ENCODE measurements at places on chromosomes 4 and X.
A peak's percentile ranks its signal among the peaks of the same experiment; 100 is the strongest.

GRCh38 chr4:123163501-123163900, 233.1 kb upstream of the SPRY1 start:
- no peak for DNase-seq

DNA sequence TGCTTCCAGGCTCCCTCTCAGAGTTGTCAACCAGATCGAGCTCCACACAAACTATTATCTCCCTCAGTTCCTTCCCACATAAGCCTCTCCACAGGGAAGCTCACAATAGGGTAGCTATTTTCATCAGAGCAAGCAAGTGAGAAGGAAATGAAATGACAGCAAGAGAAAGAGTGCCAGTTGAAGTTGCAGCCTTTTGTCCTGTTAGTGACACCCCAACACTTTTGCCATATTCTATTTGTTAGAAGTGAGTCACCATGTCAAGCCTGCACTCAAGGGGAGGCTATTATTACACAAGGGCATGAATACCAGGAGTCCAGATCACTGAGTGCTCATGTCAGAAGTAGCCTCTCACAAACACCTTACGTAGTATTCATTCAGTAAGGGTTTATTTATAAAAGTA, 266.3 kb upstream of the NOCT start:
- no peak for DNase-seq

DNA sequence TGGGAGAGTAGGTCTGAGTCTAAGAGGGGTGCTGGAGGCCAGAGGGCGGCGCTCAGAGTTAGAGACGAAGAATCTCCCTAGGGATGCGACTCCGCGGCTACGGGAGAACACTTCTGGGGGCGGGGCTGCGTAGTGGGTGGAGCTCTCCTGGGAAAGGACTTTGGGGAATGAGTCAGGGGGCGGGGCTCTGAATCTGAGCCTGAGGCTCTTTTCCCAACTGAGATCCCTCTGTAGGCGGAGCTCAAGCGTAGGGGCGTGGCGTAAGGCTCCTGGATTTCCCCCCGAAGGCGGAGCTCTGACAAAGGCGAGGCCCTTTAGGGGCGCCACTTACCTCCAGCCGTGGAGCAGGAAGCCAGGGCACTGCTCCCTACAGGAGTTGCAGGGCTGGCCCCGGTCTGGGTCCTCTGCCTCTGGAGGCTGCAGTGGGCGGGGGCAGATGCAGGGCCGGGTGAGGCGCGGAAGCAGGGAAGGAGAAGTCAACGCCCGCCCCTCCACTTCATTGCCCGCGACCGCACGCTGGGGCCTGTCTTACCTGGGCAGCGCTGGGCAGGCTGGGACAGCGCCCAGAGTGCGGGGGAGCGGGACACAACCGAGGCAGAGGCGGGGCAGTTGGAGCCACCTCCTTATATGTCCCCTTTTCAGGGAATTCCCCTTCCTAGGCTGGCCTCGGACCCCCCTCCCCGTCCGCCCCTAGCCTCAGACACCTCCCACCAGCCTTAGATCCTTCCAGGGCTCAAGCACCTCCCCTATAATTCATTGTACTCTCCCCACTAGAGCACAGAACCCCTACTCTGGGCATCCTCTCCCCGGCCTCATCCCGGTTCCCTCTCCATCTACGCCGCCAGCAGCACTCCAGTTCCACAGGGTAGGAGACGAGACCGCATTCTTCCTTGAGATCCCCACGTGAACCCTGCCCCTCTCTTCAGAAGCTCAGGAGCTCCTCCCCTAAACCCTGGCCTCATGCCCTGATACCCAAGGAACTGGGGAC, 1.6 kb downstream of the PRICKLE3 start:
- DNase-seq, result no peak

- no peak for DNase-seq
Observed at GRCh38 chr4:90071289-90072235, 55.6 kb upstream of the CCSER1 start.

GRCh38 chr4:47860305-47860704, 22.4 kb upstream of the CORIN start:
- no peak for DNase-seq

- no peak for DNase-seq
Observed at GRCh38 chrX:79140731-79141130, 3.8 kb upstream of the GPR174 start.

DNA sequence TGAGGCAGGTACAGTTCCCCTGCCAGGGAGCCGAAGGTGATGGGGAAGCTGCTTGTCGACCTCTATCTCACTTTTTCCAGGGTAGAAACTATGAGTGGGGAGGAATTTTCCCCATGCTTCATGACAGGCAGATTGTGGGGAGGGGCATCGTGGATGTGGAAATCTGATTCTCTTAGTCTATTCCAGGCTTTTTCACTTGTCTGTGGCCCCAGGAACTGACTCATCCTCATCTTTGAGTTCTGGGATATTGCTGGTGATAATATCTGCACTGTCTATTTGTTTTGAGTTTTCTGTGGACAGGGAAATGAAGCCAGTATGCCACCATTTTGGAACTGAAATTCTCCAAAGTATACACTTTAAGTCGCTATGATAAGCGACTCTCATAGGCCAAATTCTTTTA, 7.6 kb upstream of the TLR2 start:
- no peak for DNase-seq

DNA sequence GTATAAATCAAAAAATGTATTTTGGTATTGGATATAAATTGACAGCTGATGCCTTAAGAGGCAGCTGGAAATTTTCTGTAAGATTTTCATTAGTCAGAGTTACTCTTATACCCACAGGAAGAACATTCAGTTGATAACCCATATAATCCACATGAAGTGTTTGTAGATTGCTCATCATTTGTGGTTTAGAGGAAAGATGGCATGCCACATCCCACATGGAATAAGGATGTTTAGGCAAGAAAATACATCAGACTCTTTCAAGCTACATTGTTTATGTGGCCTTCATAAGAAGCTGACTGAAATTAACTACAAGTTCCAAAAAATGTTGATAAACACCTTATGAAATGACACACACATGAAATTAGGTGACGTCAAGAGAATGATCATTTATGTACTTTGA, 56.6 kb downstream of the AREG start:
- no peak for DNase-seq

- DNase-seq, result no peak
Observed at GRCh38 chrX:147917700-147918695, 6.3 kb downstream of the FMR1 start.

GRCh38 chrX:27903960-27904359, 77.3 kb downstream of the DCAF8L1 start:
- DNase-seq, result no peak

DNA sequence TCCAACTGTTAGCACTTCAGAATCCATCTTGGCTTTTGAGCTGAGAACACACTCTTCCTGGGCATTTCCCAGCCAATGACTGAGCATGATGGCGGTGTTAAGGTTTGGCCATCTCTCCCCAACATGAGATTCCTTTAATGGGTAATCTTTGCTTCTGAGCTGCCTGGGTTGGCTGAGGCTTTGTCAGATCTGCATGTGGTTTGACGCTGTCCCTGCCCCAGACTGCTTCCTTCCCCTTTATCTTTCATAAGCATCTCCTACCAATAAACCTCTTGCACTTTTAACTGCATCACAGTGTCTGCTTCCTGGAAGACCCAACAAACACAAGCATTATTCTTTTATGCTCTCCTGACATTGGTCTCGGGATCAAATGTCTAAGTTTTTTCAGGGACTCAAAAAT, 31.5 kb upstream of the DIPK2B start:
- peak; percentile 69 for DNase-seq

GRCh38 chr4:139076016-139076744, 60.6 kb downstream of the NOCT start:
- DNase-seq, result no peak

- no peak for DNase-seq
Observed at GRCh38 chr4:73646117-73646516, 25.9 kb upstream of the RASSF6 start.

DNA sequence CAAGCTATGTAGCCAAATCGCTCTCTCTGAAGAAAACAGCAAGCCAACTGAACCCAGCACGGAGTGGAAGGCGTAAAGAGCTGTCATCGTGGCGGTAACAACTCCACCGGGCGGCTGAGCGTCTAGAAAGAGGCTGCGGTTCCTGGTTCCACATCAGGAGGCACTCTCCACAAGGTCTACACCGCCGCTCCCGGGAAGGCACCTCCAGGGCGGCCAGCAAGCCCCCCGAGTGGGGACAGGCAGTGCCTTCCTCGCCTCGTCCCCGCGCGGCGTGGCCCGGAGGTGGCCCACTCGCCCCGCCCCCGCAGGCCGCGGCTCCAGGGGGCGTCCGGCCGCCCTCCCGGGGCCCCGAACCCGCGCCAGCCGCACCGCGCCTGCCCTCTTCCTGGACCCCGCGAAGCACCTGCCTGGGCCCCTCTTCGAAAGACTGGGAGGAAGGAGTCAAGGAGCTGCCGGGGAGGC, 755 bp downstream of the KLHL8 start:
- DNase-seq, result peak; percentile 20

GRCh38 chr4:25860586-25861279, 2.1 kb downstream of the SEL1L3 start:
- peak; percentile 34 for DNase-seq

DNA sequence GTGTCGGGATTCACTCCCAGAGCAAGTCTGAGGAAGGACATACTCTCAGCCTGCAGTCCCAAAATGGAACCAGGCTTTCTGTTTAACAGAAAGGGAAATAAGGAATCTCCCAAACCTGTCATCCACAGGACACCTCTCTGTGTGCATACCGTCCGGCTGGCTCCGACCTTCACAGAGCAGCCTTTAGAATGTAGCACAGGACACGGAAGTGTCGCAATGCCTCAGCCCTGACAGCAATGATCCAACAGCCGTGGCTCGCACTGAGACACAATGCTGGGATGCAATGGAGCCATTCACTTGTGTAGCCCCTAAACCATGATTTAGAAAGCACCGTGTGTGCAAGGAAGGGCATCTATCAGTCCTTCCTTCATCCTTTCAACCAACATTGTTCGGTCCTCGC, 15.5 kb upstream of the HELT start:
- DNase-seq, result no peak

DNA sequence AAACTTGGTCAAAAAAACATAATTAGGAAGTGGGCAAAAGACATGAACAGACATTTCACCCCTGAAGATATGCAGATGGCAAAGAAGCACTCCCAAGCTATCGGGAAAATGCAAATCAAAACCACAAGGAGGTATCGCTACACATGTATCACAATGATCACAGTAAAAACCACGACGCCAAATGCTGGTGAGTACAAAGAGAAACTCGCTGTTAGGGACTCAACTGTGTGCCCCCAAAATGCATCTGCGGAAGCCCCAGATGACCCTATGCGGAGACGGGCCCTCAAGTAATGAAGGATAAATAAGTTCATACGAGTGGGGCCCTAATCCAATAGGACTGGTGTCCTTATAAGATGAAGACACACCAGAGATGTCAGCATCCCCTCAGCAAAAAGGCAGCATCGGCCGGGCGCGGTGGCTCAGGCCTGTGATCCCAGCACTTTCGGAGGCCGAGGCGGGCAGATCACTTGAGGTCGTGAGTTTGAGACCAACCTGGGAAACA, 10.2 kb downstream of the GAK start:
- peak; percentile 50 for DNase-seq

DNA sequence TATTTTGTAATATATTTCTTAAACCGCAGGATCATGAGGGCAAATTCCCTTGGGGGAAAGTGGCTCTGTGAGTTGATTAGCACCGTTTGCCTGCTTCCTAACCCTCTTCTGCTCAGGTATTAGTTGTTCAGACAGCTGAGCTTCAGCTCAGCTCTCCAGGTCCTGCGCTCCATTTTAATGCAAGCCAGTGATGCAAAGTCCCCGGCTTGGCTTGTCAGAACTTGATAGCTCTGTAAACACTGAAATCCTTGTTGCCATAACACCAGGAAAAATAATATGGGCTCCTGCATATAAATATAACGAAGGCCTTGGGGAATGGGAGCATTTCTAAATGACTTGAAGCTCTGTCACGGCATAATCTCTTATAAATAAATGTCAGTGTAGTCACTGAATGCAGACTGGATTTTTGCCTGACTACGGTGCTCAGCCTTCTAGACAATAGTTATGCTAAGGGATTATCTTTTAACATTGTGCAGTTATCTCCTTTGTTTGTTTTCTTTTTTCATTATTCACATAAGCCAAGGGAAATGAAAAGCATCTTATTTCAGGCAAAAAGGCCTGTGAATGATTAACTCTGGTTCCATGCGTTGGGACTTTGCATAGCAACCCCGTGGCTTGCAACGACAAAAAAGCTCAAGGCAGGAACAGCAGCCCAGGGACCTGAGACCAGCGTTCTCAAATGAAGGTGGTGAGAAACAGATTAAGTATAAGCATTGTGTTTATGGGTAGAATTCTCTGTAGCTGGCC, 253.2 kb downstream of the SPRY1 start:
- DNase-seq, result no peak

DNA sequence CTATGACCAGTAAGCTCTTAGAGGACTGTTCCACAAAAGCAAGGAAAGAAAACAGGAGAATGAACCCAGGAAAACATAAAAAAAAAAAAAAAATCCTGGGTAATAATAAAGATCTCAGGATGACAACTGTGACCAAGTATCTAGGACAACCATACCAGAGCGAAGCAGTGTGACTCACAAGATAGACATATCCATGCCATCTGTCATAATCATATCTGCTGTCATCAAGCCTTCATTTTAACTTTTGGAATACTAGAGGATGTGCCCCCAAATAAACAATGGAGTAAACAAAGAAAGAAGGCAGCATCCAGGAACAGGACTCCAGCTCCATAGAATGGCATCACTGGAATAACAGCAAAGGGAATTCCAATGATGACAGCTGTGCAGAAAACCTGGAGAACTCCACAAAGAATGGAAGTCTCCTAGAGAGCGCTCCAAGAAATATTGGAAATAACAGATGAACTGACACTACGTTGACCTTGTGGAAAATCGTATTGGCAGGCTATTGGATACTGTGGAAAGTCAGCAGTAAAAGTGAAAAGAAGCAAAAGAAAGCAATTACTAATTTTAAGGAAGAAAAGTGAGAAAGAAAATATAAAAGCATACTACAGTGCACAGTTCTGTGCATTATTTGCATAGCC, 35.3 kb downstream of the HPGDS start:
- no peak for DNase-seq

GRCh38 chr4:54144661-54145171, 44.8 kb downstream of the GSX2 start:
- DNase-seq, result no peak

DNA sequence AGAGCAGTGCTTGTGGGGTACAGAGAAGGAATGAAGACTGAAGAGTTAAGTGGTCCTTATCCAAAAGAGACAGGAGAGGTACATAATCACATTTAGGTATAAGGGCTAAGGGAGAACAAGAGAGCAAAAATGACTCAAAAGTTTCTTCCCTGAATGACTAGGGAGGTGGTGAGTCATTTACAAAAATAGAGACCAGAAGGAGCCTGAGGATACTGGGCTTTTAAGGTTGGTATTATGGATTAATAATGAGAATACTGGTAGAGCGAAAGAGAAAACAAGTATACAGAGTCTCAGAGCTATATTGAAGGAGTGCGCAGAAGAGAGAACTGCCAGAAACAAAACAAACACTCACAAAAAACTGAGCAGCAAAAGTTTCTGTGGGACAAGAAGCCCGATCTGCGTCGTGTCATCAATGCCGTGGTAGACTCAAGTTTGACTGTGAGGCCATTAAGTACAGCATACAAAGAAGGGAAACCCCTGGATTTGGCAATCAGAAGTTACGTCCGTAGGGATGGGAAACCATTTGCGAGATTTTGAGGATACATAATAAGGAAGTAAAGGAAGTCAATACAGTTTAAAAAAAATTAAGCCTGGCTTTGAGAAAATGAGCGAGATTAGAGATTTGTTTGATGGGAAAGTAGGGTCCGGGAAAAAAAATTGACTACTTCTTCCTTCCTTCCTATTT, 129.1 kb upstream of the STIM2 start:
- no peak for DNase-seq

All from CD8-positive, alpha-beta T cell (primary cell).